Neural crest cell (in vitro differentiated cells): ENCODE measurements at places on chromosomes 16 and 17.

DNA sequence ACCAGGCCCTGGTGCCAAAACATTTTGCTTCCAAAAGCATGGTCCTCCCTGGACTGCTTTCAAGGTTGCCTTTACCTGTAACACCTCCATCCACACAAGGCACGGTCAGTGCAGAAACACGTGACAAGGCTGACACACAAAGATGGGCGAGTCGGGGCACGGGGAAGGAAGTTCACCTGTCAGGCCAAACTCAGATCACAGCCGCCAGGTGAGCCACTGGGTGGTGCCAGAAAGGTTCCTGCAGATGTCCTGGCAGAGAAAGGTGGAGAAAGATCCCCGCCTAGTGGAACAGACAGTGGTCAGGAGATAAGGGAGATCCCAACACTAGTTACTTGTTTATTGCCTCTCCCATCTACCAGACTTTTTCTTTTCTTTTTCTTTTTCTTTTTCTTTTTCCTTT is 155.3 kb downstream of the AIPL1 start:
- DNase-seq, result no peak

DNA sequence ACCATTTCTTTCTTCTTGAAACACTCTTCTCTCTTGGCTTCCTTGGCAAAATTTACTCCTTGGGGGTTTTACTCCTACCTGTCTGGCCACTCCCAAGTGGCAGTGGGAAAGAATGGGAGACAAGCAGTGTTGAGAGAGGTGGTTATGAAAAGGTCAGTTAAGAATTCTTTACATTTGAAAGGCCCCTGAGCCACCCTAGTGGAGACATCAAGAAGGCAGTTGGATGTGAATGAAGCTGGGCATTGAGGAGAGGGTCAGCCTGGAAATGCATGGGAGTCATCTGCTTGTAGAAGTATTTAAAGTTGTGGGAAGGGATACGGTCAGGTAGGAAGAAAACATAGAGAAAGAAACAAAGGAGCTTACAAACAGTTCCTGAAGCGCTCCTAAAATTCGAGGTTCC is 42.3 kb upstream of the CCNF start:
- DNase-seq, result no peak

- DNase-seq, result no peak
These were observed 10.6 kb downstream of the SPACA3 start for GRCh38 chr17:33002246-33002645.

DNA sequence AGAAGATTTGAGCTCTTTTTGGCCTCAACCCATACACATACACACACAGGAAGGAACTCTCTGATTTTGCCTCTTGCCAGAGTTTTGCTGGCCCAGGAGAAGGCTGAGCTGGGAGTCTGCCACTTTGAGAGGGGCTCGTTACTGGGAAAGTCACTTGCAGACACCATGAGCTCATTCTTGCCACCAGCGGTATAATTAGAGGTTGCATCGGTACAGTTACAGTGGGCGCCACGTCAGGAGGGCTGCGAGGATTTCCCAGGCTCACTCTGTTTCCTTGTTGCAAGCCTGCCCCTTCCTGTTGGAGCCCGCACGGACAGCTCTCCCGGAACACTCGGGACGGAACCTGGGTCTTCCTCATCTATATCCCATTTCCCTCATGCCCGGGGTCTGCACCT is 3.1 kb upstream of the SDK2 start:
- no peak for DNase-seq

DNA sequence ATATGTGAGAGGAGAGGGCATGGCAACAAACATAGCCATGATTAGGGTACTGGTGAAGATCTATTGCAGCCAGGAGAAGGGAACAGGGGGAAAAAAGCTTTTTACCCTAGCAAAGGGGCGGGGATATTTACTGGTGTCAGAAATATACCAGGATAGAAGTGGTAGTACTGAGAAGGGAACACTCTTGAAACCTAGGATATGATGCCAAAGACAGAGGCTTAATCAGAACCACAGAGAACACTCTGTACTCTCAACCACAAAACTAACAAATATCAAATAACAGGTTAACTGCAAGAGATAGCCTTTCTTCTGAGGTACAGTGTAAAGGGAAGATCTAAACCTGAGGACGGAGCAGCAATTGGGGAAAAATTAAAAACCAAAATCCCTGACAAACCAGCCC is 112.2 kb downstream of the KIF2B start:
- no peak for DNase-seq

DNA sequence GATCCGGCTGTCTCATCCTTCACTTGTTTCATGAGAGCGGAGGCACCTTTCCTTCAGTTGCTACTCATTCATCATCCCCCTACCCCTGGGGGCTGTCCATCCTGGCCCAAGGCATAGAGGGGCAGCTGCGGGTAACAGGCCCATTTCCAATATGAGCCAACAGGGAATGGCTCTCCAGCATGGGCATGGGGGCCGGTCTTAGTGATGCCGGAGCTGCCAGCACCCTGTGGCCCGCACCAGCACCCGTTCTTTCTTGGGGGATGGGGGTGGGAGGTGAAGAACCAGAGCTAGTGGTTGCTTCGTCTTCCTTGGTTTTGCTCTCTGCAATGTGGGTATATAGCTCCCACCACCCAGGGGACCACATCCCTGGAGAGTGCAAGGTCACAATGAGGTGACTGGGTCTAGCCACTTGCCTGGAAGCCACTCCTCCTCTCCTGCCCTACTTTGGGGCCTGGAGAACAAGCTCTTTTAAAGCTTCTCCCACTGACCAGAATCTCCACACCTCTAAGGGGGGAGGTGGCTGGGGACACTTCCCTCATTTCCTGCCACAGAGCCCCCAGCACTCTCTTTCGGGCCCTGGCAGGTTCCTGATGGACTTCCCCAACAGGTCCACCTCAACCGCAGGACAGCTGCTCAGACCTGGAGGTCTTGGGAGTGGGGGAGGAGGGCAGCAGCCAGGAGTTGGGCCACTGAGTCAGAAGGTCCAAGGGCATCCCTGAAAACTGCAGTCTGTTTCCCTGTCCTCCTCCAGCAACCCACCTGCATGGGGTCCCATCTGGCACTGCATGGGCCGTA is 11.9 kb upstream of the TBX2 start:
- no peak for DNase-seq

DNA sequence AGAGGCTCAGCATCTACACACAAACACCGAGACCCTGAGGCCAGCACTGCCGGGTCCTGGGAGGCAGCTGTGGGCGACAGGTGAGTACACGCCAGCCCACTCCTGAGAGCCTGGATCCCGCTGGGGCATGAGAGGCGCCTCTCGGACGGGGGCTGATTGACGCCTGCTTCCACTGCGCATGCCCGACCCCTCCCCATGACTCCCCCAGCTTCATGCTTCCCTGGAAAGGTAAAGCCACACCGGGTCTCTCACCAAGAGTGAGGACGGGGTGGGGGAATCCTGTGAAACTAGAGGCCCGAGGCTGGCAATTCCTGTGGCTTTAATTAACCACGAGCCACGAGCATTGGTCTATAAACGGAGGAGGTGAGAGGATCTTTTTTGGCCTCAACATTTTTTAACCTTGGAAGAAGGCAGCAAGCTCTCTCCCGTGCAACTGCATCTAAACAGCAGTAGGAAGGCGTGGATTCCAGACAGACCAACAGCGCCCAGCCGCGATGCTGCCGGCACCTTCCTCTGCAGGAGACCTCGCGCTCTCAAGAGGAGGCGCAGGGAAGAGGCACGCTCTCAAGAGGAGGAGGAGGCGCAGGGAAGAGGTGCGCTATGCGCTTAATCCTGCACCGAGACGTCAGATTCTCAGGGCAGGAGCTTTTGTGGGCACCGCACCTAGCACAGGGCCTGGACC is 71.8 kb upstream of the METRNL start:
- no peak for DNase-seq

GRCh38 chr17:8503368-8503767 is 67.7 kb downstream of the NDEL1 start:
- DNase-seq, result no peak

DNA sequence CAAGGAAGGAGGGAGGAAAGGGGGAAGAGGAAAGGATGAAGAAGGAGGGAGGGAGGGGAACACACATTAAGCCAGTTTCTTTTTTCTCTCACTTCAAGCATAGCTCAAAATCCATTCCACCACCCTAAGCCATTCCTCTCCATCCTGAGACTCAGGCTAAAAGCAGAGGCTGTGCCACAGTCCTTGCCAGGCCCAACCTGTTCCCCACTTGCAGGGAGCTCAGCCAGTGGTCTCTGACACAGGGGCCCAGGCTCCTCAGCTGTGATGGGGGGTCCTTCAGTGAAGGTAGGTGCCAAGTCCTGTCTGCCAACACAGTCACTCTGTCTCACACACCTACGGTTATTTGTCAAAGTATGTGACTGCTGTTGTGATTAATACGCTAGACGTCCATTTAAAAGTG is 44.6 kb downstream of the SDK2 start:
- no peak for DNase-seq

DNA sequence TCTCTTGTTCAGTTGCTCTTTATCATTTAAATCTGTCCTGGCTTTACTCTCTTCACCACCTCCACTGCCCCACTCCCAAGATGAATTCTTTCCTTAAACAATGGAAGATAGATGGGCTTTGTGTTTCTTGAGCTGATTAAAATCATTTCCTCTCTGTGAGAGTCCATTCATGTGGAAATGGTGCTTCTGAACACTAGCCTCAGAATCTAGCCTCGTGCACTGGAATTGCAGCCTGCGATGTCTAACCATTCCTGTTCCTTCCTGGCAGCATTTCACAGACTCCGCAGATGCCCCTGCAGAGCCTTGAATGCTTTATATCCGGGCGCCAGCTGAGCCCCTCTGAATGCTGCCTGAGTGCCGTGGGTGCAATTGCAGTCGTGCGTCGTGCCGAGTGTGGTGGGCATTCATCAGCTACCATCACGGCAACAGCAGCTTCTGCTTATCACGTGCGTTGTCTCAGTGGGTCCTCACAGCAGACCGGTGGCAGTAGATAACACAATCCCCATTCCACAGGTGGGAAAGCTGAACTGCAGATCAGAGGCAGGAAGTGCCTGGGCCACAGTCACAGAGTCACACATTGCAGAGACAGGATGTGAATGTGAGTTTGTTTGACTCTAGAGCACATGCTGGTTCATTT is 172.8 kb upstream of the WSCD1 start:
- DNase-seq, result no peak

DNA sequence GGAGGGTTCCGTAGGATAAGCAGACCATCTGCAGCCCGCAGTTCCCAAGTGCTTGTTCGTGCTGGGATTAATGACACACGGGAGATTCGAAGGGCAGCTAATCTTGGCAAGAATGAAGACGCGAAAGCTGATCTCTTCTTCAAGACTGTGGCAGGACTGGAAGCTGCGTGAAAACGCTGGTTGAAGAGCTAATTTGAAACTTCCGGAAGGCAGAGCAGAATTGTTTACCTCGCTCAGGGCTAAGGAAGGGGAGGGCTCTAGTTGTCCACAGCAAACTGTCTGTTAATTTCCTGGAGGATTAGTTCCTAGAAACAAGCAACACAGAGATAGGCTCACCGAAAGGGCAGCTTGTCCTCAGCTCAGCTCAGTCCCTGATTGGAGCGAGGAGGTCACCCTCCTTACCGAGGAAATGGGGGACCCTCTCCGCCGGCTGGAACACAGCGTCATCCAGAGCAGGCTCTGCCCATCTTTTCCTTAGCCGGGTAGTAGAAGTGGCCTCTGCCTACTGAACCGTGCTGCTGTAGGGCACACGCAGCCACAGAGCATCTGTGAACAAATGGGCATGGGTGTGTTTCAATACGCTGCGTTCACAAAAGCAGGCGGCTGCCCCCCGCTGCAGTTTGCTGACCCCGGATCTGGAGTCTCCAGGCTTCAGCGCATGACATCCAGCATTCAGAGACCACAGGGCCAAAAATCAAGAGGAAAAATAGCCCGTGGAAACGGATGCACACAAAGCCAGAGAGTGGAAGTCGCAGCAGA is 16.7 kb upstream of the BAIAP2 start:
- DNase-seq, result no peak

DNA sequence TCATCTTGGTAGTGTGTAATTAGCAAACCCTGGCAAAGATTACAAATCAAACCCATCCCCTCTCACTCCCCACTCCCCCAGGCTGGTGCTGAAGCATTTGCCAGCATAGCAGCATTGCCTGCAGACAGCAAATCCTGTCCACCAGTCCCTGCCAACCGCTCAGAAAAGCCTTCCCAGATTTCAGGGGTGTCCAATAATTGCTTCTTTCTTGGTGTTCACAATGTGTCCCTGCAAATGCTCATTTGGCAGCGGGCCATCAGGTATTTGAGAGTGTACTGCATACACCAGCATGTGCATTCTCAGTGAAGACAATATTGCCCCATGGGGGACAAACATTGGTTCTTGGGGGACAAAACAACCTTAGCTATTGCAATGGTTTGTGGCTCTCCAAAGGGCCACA is 28.2 kb downstream of the ORC6 start:
- DNase-seq, result no peak

- no peak for DNase-seq
These were observed 33.9 kb downstream of the PLD6 start for GRCh38 chr17:17172001-17172939.

DNA sequence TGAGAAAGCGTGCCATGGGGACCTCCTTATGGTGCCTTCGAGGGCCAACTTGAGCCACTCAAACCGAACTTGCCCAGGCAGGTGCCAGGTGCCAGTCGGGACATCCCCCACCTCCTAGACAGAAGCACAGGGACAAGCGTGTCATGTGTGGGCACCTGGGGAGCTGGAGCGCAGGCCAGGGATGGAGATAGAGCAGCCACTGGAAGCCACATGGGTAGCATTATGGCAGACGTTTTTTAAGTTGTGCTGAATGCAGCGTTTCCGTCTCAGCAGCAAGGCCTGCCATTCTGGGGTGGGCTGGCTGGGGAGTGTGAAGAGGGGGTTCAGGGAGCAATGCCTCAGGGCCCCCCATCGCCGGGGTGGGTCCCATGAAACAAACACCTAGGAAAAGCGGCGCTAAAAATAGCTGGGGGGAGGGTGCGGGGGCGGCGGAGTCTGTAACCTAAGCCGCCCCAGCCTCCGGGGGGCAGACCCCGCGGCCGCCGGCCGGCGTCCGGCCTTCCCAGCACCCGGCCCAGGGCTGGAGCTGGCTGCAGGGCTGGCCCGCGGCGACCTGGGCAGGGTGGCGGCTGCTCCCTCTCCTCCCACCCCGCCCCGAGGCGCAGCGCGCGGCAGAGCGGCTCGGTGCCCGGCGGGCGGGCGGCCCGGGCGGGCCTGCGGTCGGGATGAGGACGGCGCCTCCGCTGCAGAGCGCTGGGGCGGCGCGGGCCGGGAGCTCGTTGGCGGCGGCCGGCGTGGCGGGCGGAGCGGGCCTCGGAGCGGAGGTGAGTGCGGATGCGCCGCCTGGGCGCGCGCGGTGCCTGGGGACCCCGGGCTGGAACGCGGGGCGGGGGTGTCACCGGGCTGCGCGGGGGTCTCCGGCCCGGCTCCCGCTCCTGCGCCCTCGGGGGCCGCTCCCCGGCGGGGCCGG is at the start of gene ZNF469:
Gene ZNF469, plus strand, starts transcription at position 469 of the 910 bp plus-strand sequence. CDS start 44,512 bp downstream, outside the sequence.
- DNase-seq, result no peak

GRCh38 chr16:30893417-30893743 is 497 bp downstream of the BCL7C start:
- no peak for DNase-seq

DNA sequence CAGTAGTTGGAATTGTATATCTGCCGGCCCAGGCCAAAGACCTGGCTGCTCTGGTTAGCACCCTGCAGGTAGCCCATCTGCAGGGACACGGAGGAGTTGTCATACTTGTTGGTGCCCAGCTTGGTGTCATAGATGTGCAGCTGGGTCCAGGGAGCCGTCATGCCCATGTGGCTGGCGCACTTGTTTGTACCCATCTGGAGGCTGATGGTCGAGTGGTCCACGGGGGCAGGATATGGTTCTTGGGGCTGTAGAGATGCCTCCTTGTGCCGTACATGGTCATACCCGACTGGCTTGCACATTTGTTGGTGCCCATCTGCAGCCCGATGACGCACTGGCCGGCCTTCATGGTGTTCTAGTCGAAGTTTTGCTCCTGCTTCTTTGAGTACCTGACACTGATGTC is 6.0 kb downstream of the CDH3 start:
- DNase-seq, result no peak
